ENCODE measurements at places on chromosomes 2 and 18.

DNA sequence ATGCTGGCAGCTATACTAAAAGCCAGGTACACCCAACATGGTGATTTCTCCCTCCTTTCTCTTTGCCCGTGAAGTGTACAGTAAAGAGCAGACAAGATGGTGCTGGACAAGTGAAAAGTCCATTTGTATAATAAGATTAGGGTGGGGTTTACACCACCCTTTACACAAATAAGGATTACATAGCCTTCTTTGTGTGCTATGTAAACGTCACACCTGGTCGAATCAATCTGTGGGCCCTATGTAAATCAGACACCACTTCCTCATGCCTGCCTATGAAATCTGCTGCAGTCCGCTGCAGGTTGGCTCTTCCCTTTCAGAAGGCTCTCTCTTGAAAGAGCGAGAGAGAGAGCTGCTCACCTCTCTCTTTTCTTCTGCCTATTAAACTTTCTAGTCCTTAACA lies 1054.3 kb upstream of the SLC39A10 start:
- no peak for DNase-seq

- DNase-seq, result no peak
Measured at GRCh38 chr2:36373149-36373926, 17.8 kb downstream of the CRIM1 start.

DNA sequence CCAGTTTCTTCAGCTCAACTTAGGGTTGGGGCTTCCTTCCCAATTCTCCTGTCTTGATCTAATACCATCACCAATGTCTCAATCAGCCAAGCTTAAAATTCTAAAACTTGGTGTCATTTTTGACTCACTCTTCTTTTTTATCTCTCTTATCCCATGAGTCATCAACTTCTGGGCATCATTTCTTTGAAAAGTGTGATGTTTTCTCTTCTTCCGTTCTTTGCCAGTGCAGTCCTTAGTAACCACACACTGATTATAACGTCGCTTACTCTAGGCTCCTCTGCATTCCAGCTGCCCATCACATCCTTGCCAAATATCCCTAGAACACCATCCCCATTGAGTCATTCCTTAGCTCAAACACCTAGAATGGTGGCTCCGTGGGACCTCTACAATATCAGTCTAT lies 27.4 kb upstream of the MRO start:
- no peak for DNase-seq

- no peak for DNase-seq
Measured at GRCh38 chr2:171084128-171084527, 76.6 kb downstream of the TLK1 start.

- no peak for DNase-seq
Measured at GRCh38 chr18:35268821-35269220, 21.2 kb downstream of the ZSCAN30 start.

DNA sequence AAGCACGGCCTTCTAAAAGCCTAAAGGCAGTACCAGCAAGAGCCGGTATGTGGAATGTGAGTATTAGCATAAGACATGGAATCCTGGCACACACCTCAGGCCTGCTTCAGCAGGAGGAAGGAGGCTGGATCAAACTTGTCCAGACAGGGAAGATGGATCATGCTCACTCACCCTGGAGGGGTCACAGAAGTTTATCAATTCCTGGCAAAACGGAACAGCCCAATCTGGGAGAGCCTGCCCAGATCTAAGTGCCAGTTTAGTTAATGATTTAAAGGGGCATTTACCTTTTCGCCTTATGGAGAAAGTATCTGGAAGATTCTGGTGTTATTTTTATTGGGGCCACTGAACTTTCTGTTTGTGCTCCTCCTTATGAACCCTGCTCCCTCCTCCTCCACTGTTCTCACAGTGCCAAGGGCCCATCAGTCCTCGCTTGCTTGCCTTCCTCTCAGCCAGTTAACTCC lies 58.3 kb upstream of the NFE2L2 start:
- no peak for DNase-seq

DNA sequence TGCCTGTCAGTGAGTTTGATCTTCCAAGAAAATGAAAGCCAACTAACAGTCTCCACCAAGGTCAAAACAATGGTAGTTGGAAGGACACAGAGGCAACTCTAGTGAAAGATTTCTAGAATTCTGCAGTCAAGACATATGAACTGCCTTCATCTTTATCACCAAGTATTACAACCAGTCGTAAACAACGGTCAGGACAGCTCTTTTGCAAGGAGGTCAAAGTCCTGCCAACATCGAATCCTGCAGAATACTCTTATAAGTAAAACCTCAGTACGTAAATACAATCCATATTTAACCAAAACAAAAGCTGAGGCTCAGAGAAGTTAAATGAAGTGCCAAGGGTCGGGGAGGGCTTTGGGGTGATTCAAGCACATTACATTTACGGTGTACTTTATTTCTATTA lies 3.1 kb downstream of the FEZ2 start:
- DNase-seq, result no peak

GRCh38 chr2:170224692-170225294 lies 46.8 kb downstream of the MYO3B start:
- DNase-seq, result no peak

GRCh38 chr2:17765398-17765797 lies 11.5 kb downstream of the GEN1 start:
- no peak for DNase-seq

DNA sequence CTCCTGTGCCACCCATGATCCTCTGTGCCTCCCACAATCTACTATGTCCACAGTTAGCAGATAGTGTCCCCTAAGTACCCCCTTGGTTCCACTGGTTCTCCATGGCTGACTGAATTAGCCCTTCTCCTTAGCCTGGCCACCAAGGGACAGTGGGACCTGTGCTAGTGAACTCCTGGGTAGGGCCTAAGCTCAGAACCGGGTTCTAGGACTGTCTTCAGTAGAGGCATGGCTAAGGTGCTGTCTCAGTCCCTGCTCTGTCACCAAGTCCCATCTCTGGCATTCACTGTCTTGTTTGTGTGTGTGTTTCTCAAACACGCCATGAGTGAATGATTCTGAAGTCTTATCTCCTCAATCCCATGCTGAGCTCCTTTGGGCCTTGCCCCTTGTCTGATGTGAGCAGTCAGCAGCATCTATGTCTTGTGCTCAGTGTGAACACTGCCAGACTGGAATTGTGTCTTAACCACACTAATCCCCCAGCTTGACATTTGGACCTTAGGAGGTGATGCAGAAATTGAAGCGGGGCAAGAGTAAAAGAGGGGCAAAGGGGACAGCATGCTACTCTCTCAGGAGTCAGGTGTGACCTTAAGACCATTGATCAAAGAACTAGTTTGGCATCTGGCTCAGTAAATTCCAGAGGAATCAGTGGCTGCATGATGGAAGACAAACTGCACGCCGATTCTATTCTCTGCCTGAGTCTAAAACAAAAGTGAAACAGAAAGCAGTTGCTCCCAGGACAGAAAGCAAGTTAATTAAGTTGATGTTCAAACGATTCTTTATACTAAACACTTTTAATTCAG lies 190.5 kb downstream of the ALPK2 start:
- no peak for DNase-seq

GRCh38 chr2:129906139-129906860 lies 73.2 kb upstream of the RAB6C start:
- no peak for DNase-seq

DNA sequence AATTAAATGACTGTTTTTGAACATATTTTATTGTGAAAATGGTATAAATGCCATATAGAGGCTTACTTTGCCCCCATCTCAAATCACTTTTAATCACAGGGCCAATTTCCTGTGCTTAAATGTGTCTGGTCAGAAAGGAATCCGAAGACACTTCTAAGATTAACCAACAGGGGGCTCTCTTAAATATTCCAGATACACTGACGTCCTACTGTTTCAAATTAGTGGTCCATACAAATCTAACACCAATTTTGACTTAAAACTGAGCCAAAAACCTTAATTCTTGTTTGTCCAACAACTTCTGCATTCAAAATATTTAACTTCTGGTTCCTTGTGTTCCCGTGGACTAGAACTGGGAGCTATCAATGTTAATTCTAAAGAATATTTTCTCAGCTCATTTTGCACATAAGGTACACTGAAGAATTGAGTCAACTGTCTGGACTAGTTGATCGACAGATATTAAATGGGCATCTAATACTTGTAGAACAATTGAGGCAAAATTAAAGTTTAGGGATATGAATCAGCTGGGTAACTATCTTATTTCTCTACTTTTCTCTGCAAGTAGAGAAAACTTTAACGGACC lies 557.5 kb downstream of the ARHGAP15 start:
- no peak for DNase-seq

DNA sequence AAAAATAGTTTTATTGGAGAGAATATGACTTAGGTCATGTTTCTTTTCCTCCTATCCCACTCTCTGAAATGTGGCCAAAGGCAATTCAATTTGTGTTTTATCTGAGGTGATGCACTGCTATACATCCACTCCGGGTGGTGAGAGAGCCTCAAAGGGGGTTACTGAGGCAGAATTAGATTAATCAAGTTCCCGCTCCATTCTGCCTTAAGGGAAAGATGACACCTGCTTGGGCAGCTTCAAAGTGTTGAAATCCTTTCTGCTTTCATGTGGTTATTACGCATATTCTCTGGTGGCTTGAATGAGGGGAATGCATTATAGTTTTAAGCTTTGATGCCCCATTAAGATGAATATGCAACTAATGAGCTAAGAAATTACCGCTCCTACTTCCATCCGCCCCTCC lies 213.0 kb upstream of the TMEFF2 start:
- no peak for DNase-seq

DNA sequence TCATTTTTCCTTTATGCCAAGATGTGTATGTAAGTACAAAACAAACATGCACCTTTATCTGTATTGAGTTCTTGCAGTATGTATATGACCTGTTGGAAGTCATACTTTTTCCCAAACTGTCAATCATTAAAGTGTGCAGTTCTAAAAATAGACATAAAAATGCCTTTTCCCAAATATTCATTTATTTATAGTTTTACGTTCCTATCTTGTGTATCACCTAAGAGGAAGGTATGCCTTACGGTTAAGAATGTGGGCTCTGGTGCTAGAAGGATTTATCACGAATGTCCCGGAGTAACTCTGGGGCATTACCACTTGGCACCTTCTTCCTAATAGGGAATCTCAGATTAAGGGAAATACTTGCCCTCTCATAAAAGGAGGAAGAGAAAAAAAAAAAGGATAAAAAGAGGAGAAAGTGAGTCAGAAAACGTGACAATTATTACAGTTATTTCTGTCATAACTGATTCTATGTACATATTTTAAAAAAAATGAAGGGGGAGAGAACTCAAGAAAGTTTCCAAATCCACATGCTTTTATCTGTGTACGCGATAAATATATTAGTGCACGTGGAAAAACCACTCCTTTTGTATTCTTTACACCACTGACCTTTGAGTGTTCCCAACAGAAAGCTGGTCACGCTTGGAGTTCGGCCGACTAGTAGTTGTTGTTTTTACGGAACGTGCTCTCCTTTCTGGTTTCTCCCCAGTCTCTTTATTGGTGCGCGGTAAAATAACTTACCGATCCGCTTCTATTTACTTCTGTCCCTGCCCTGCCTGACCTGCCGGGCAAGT lies 721 bp downstream of the MCEE start:
- no peak for DNase-seq

- DNase-seq, result no peak
Measured at GRCh38 chr18:79803611-79804051, 5.9 kb downstream of the KCNG2 start.

GRCh38 chr2:101983928-101984327 lies 7.8 kb upstream of the IL1R2 start:
- no peak for DNase-seq

DNA sequence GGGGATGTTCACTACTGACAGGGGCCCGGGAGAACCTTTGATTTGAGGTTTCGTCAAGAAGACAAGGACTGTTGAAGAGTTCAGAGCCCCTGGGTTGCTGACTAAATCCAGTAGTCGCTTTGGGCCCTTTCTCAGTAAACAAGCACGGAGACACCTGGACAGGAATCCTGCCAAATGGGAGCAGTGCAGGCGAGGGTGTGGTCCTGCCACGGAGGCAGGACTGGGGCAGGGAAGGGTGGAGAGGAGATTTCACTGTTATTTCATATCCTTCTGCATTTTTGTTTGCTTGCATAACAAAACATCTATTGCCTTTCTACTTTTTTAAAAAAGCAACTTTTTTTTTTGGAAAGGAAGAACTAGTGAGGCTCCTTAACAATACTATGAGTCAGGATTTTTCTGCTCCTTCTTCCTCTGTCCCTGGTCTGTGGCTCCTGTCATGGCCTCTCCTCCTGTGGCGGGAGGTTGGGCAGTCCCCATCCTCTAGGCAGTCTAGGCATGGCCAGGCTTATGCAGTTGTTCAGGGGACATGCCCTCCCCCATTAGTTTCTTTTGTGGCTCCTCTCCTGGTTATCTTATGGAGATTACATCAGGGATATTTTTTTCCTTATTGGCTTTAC lies 57.7 kb downstream of the ARHGEF4 start:
- no peak for DNase-seq

DNA sequence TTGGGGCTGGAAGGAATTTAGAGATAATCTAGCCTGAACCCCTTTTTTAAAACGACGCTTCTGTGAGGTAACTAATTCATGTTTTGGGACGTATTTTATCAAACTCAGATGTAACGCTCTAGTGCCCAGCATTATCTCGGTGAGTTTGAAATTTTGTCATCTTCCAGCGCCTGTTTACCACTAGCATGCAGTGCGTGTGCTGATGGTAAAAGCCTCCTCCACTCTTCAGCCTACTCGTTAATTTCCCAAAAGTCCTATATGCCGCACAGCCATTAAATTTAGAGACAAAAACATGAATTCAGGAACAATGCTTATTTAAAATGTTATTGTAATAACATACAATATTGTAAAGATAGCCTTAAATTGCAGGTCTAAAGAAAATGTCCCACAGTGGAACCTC lies 2.8 kb downstream of the ZCCHC2 start:
- no peak for DNase-seq

- no peak for DNase-seq
Measured at GRCh38 chr2:124805060-124805459, 780.0 kb downstream of the CNTNAP5 start.

DNA sequence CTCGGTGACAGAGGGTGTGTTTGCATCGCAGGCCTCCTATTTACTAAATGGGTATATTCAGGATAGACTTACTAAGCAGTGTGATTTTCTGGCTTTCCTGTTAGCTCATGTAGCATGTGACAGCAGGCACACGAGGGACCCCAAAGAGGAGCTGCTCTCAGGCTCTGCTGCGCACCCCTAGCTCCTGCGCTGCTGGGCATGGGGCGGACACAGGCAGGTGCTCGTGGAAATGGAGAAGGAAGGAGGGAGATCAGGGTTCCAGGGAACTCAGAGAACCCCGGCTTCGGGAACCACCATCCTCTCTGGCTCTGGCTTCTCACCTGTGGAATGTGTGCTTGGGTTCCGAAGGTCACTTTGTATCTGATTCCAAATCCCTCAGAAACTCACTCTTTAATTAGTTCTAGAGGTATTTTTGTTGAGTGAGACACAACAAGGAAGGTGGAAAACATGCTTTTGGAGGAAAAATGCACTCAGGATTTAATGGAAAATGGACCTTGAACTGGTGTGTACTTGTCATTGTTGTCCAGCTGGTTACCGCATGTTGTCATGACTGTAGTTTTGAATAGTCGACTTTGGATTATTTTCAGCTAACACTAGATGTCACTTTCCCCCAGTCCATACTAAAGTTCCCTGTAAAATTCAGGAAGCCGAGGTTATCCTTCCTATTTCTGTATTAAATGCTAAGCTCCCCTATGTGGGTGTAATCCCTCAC lies 3.5 kb downstream of the SNTG2 start:
- no peak for DNase-seq

- DNase-seq, result no peak
Measured at GRCh38 chr2:161123531-161124030, 36.6 kb upstream of the TANK start.
